Cardiac fibroblast (primary cell): ENCODE measurements at places on chromosomes 5 and 9.

DNA sequence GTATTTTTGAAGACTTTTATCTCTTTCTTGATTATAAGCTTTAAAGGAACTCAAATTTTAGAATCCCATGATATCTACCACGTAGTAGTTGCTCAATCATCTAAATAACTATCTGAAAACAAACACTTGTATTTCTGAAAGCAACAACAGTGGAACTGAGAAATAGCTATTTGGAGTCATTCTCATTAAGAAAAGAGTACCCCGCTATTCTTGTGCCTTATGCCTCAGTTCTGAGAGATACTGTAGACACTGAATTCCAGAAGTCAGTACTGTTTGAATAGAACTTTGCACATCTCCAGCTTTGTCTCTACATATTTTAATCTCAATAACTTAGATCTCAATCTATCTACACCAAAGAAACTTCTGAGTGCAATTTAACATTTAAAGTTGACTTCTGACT is 11.4 kb downstream of the CHD1 start:
- DNase-seq, result no peak

- no peak for DNase-seq
Observed at GRCh38 chr5:179166171-179166885, 106.2 kb downstream of the ZNF354C start.

- DNase-seq, result no peak
Observed at GRCh38 chr9:93598647-93599241, 22.4 kb downstream of the PHF2 start.

DNA sequence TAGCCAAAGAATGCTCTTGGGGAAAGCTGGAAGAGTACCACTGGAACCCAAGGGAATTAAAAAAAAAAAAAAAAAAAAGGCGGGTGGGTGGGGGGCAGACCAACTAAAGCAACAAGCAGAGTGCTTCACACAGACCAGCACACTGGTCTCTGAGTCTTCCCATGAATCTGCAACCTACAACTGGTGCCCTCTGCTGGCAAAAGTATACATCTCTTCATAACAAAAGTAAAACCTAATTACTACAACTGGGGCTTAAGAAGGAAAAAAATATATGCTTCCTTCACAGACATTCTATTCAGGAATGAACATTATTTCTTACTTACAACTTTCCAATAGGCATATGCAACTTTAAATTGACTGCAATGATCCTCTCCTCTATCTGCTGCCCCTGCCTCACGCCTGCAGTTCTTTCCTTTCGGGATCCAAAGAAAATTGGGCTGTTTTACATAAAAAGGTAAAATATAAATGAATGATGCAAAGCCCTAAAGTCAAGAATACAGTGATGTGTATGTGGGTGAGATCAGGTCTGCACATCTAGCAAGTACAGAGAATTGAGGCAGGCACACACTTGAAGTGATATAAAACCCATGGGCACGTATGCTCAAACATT is 7.2 kb upstream of the KLHL3 start:
- DNase-seq, result peak; percentile 87

DNA sequence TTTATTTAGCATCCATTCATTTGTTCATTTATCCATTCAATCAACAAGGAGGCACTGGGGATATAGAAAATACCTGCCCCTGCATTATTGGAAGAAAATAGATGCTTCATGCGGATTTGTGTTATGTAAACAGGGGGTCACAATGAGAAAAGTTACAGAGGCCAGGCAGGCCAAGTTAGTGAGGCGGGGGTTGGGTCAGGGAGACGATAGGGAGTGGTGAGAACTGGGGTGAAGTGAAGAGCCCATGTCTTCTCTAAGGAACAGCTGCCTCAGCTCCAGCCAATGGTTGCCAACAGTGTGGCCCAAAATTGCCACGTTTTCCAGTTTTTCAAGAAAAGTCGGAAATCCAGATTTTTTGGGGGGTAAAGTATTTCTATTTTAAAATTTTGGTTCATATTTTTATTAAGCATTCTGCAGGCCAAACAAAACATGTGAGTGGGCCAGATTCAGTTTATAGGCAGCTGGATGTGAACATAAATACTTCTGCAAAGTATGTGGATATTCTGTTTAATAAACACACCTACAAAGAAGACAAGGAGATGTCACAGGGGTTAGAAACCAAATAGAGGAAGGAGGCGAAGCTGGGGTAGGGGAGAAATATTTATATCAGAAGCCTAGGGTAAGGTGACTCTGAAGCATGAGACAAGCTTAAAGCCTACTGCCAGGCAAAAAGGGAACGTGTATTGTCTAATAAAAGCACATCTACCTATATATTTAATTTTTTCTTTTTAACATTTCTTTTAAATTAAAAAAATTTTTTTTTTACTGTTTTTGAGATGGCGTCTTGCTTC is 44.0 kb downstream of the ALG2 start:
- no peak for DNase-seq
